ENCODE measurements at places on chromosomes 4 and X. TPM values are rescaled to one million over a fixed set of nuclear protein-coding genes. Genes with fewer than 3 reads are reported as not detected.

DNA sequence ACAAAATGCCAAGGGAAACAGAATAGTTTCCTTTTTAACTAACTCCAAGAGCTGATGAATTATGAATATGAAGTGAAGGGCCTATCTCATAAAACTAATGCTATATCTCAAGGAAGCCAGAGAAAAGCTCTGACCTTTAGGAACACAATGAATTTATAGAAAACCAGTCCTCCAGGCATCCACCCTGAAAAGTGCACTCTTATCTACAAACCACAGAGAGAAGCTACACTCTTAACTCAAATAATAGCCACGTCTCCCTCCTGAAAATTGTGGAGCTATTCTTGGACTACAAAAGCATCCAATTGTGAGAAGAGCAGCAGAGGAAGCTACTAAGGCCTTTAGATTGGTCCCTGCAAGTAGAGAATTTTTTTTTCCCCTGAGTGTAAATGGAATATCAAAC is 253.9 kb downstream of the IL15 start:
- peak; percentile 5 for DNase-seq

DNA sequence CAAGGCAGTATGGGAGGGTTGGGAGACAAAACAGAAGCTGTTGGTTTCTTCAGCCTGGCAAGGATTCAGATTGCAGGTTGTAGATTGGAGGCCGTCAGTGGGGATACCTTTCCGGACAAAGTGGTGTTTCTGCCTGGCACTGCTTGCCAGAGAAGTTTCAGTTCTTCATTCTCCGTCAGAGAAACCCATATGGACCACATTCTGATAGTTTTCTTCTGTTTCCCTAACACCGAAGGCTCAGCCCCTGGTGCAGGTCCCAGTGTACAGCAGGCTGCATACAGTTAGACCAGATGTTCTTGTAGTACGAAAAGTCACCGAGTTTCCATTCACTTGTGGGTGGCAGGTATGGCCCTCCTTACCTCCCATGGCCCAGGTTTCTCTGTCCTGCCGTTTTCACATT is 107.3 kb downstream of the PTTG2 start:
- DNase-seq: no peak

- no peak for DNase-seq
Observed at GRCh38 chrX:38806875-38807621, 5.8 kb downstream of the MID1IP1 start.

DNA sequence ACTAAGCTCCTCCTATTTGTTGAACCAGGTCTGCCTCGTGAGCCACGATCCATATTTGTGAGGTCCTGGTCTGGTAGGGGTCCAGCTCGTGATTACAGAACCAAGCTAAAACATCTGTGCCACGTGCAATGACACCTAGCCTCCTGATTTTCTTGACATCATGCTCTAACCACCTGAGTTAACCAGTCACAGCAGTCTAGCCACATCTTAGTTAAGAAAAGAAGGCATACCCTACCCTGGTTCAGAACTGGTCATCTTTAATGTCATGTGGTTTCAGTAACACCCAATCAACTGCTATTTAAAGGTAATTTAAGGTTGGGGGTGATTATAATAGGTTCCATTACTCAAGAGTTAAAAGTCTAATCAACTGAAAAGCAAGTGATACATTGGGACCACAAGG is 28.4 kb downstream of the ARHGEF6 start:
- no peak for DNase-seq

DNA sequence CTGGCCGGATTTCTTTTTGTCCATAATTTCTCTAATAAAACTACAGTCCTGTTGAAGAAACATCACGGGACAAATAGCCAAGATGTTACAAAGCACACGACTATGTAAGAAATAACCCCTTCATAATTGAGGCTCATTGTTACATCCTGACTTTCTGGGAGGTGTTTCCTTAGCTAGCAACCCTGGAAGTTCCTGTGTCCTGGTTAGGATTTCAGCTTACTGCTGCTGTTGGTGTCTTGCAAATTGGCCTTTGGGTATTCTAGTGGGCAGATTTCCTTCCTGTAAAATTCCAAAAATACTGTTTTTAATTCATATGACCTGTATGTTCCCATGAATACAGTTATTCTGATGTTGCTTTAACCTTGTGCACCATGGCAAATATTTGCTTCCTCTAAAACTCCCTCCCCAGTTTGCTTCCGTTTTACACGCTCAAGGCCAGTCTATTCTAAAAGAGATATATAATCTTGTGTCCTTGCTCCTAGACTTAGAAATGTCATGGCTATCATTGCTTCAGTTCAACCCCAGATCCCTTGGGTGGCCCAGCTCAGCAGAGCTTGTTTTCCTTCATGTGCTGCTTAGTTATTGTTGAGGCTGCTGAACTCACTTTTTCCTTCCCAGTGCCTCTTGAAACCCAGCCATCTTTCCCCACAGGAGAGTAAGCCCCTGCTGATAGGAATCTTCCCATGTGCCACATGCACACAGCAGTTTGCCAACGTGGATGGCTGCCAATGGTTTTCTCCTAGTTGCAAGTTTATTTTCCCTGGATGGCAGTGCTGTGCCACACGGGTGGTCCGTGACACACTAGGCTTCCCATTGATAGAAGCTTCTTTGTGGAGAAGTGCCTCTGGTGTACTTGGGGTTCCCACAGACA is 75.8 kb downstream of the TSPAN7 start:
- peak; percentile 35 for DNase-seq

GRCh38 chr4:174053895-174054294 is 229.6 kb downstream of the FBXO8 start:
- no peak for DNase-seq

GRCh38 chrX:16826207-16826606 is 39.9 kb downstream of the TXLNG start:
- DNase-seq: peak; percentile 49

SFRP2 gene
- total RNA-seq: not detected

LRIT3 gene
- total RNA-seq: not detected

POU3F4 gene
- total RNA-seq: not detected

TGIF2LX gene
- total RNA-seq: not detected

TCEAL7 gene
- 1.9 TPM for total RNA-seq
